Cortex of kidney (tissue), 1 donor: ENCODE measurements at places on chromosomes 7 and 10.

DNA sequence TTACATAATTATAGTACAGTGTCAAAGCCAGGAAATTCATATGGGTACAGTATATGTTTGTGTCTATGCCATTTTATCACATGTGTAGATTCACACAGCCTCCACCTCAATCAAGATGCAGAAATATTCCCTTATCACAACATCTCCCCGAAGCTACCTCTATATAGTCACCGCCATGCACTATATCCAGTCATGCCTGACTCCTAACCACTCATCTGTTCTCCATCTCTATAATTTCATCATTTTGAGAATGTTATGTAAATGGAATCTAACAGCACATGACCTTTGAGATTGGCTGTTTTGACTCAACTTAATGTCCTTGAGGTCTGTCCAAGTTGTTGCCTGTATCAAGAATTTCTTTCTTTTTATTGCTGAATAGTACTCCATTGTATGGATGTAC lies 22.3 kb upstream of the SLC25A13 start:
- no peak for DNase-seq

GRCh38 chr10:59830601-59831259 lies 75.6 kb downstream of the CCDC6 start:
- DNase-seq, result no peak

GRCh38 chr7:66634816-66635215 lies 6.1 kb downstream of the KCTD7 start:
- no peak for DNase-seq

- no peak for DNase-seq
Observed at GRCh38 chr7:101620991-101621390, 8.1 kb downstream of the MYL10 start.
